ENCODE measurements at places on chromosomes 5 and 9.

GRCh38 chr5:41412496-41412895 lies 97.9 kb downstream of the PLCXD3 start:
- DNase-seq = no peak

DNA sequence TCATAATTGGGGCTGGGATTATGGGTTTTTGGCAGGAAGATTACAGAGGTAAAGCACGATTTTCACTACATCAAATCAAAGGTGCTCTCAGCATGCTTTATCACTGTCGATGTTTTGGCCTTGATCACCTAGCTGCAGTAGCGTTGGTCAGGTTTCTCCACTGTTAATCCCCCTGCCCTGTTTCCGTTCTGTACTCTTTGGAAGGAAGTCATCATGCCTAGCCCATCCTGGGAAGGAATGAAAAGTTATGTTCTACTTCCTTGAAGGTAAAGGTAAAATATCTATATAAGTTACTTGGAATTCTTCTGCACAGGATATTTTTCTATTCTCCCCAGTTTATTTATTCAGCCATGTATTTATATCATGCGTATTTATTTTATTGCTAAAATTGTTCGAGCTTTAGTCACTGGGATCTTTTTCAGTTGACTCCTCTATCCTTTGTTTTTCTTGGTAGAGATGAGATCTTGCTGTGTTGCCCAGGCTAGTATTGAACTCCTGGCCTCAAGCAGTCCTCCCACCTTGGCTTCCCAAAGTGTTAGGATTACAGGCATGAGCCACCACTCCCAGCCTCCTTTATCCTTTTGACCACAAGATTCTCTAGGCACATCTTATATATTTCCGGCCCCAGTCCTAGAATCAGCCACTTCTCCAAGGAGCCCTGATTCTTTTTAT lies 25.3 kb downstream of the FAF2 start:
- DNase-seq = no peak

DNA sequence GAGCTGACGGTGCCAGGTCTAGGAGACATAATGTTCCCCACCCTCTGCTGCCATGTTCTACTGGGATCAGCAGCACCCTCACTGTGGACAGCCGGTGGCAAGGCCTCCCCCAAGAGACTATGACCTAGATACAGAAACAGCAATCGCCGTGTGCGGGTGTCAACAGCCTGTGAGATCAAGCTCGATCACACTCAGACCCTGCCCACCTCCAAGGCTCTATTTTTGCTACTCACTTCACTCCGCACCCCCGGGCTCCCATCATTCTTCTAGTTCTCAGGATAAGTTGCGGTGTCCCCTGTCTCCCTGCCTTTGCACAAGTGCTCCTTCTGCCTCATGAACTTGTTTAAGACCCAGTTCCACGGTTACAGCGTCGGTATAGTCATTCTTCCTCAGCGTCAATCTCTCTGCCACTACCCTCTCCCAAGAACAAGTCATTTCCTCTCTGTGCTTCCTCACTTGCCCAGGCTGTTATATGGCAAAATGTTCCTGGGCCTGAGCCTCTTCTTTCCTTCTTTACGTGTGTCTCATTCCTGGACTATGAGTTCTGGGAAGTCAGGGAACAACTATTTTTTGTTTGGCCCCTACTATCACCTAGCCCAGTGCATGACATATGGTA lies 5.4 kb upstream of the DOCK8 start:
- DNase-seq = no peak

DNA sequence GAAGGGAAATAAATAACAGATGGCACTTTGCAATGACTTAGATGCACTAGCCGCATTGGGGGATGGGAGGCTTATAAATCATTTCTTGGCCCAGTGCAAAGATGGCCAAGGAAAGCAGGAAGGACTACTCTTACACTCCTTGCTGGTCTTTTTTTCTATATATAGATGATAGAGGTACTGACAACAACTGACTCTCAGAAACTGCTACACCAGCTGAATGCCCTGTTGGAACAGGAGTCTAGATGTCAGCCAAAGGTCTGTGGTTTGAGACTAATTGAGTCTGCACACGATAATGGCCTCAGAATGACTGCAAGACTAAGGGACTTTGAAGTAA lies 1.7 kb downstream of the CCNG1 start:
- no peak for DNase-seq

DNA sequence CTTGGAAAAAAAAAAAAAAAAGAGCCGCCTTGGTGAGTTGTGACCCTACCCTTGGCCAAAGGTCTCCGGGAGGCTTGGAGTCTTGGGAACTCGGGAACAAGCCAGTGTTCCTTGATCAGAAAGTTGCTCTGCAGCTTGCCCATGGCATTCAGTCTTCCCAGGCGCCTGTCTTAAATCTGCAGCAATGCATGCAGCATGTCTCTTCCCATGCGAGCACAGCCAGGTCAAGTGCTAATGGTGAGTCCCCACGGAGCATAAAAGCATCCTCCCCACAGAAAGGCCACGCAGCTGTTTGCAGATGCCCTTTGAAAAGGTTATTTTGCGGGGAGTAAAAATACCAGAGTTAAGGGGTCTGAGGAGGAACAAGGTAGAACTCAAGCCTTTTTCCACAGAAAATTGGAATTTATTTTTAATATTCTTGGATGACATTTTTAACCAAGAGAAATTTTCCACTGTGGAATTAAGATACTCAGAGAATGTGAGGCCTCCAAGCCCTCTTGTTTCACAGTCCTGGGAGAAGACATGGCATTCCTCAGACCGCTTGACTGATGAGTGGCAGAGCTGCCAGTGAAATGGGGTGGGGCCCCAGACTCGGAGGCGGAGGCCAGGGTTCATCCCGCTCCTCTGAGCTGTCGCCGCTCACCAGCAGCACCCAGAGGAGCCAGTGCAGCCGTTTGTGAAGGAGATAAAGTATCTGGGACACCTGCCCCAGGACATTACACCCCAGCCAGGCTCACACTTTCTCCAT lies 81.6 kb downstream of the CYFIP2 start:
- DNase-seq = no peak

DNA sequence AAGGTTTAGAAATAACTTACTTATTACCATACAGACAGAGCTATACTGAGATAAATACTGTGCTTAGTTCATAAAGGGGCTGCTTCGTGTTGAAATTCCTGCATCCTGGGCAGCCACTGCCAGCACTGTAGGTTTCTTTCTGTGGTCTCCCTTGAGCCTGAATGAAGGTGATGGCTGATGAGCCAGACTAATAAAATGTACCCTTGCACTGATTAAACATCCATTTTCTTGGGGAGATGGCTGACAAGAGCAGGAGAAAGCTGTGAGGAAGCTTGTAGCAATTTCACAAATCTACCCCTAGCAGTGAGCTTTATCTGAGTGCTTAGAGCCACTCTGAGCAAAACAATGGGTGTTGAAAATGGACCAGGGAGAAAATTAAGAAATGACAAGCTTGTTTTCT lies 23.3 kb upstream of the ZSWIM6 start:
- DNase-seq = no peak

- DNase-seq = no peak
Measured at GRCh38 chr5:111232311-111233051, 8.3 kb downstream of the CAMK4 start.

All from anterior cingulate cortex (tissue), 58 donors.